ENCODE measurements at places on chromosomes 2 and 18.

- no peak for DNase-seq
These were observed 230.5 kb upstream of the SETBP1 start for GRCh38 chr18:44450226-44450625.

DNA sequence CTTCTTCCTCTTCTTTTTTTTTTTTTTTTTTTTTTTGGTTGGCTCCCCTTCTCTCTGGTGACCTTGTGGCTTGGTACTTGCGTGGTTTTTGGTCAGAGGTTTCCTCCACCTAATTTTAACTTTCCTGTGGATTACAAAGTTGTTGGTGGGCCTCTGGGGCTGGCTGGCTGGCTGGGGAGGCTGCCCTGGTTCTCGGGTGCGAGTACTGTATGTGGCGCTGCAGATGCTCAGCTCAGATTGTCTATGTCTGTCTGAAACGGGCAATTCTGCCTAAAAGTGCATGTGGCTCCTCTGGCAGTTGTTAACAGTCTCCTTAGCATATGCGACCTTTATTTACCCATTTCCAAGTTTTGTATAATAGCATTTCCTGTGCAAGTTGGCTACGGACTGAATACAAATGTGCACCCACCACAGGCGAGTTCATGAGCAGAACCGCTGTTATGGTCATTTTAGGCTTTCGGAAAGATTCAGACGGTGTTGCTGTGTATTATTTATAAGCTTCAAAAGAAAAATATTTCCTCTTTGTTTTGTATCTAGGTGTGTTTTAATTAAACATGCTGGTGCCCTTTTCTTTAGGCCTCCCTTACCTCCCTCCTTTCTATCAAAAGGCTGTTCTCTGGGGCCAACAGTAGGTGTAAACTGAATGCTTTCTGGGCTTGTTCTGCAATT, 4.4 kb downstream of the TBR1 start:
- no peak for DNase-seq

GRCh38 chr2:238160206-238161129, 1.7 kb downstream of the ERFE start:
- no peak for DNase-seq

DNA sequence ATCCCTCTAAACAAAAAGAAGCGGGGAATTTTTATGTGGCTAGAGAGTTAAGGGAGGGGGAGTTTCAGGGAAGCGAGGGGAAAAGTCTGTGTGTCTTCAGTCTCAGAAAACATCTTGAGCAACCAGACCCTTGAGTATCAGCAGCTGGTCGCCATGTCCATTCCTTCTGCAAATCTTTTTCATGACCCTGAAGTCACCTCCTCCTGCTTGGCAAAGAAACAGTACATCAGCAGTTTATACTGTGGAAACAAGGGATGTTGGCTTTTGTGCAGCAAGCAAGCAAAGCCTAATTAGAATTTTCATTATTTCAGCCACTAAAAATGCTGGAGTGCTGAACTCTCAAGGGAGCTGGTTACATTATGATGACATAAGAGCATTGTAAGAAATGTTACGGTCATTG, 187.4 kb upstream of the SLC8A1 start:
- no peak for DNase-seq

DNA sequence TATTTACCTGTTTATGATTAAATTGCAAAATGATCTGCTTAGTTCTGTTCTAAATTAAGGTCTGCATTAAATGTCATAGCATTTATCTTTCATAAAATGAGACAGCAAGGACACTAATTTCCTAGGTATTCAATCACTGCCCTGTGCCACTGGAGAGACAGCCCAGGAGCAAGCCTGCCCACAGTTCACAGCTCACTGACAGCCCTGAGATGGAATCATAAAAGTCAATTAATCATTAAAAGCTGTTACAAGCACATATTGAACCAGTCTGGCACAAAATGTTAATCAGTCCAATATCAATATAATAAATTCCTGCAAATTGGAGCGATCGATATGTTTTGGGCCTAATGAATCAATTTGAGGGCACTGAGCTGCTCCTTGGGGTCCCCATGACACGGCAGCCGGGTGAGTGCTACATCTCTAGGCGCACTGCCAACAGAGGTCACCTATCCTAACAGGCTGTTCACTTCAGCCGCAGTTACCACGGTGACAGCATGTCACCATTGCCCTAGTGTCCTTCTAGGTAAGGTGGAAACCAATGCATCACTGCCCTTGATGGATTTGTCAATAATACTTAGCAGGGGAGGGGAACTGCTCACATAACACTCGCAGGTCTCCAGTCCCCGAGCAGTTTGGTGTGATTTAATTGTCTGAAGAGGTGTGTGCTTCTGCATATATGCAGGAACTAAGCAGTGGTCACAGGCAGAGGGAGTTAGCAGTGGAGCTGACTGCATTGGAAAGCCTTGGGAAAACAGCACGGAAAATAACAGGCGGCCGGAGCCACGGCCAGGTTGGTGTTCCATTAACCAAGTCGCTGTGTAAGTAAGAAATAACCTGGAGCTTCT, 47.3 kb downstream of the POU3F3 start:
- DNase-seq = no peak

DNA sequence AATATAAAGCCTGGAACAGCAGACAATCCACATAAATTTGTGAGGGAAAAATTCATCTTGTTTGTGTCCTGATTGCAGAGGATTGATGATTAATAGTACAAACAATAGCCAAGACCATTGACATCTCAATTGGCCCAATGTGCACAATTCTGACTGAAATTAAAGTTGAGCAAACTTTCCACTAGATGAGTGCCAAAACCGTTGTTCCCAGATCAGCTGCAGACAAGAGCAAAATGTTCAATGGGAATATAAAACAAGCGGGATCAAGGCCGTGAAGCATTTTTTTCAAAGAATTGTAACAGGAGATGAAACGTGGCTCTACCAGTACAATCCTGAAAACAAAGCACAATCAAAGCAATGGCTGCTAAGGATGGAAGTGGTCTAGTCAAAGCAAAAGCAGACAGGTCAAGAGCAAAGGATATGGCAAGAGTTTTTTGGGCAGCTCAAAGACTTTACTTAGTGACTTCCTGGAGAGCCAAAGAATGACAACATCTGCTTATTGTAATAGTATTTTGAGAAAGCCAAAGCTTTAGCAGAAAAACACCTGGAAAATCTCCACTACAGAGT, 55.9 kb upstream of the KIF5C start:
- no peak for DNase-seq

DNA sequence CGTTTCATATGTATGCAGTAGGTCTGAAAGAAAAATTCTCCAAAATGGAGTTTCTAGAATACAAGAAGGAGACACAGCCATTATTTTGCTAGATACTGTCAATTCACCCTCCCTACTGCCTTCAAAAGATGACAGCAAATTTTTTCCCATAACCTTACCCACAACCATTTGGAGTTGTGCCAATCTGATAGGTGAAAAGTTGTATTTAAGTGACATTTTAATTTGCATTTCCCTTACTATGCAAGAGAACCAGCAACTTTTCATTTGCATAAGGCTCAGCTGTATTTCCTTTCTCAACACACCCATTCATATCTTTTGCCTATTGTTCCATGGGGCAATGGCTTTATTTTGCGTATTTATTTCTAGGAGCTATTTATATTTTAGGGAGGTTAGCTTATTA, 31.4 kb upstream of the IL18RAP start:
- no peak for DNase-seq

DNA sequence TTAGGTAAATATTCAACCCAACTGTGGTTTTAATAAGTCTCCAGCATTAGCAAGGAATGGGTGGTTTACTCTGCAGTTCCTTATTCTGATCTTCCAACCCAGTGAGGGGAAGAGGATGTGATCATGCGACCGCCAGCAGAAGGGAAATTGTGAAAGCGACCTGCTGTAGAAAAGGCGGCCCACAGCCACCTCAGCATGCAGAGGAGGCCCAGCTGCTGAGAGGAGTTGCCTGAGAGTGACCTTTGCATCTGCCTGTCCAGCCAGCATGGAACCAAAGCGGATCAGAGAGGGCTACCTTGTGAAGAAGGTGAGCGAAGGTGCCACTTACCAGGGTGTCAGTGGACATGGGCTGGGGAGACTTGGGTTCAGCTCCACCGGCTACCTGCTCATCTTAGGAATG, at the start of gene PLEK:
PLEK (plus strand) TSS at position 196 of the 400 bp plus-strand sequence; CDS start at position 266, 70 bp downstream.
- DNase-seq = no peak

GRCh38 chr2:21866316-21866715, 742.5 kb downstream of the TDRD15 start:
- no peak for DNase-seq

GRCh38 chr2:33042265-33042664, 95.5 kb downstream of the LTBP1 start:
- DNase-seq = no peak

DNA sequence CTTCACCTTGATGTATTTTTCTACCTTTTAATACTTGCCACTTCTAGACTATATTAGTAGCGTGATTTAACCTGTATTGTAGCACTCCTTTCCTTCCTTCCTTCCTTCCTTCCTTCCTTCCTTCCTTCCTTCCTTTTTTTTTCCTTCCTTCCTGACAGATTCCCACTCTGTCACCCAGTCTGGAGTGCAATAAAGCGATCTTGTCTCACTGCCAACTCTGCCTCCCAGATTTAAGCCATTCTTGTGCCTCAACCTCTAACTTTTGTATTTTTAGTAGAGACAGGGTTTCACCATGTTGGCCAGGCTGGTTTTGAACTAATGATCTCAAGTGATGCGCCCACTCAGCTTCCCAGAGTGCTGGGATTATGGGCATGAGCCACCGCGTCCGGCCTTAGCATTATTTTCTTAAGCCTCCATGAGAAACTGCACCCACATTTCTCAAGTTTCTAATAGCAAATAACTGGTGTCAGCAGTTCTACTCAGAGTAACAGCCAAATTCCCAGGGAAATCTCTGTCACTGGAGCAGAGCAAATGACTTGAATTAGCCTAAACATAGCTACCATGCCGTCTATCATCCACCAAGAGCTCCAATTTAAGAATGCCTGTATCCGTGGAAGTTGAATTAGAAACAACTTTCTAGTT, 529.2 kb downstream of the LRP1B start:
- DNase-seq = no peak

DNA sequence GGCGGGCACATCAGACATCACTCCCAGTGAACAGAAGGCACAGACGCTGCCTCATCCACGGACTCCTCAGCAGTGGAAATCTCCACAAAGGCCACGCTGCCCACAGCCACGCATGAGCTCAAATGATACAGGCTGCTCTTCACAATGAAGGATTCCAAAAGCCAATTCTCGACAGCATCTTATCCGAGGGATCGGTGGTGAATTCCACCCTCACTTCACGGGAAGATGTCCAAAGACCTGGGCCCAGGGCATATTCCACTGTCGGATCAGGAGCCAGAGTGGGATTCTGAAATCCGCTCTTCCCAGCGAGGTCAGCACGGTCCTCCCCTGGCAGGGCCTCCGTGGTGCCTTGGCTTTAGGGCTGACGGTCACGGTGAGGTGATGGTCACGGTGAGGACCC, 55.8 kb downstream of the EIPR1 start:
- DNase-seq = no peak

DNA sequence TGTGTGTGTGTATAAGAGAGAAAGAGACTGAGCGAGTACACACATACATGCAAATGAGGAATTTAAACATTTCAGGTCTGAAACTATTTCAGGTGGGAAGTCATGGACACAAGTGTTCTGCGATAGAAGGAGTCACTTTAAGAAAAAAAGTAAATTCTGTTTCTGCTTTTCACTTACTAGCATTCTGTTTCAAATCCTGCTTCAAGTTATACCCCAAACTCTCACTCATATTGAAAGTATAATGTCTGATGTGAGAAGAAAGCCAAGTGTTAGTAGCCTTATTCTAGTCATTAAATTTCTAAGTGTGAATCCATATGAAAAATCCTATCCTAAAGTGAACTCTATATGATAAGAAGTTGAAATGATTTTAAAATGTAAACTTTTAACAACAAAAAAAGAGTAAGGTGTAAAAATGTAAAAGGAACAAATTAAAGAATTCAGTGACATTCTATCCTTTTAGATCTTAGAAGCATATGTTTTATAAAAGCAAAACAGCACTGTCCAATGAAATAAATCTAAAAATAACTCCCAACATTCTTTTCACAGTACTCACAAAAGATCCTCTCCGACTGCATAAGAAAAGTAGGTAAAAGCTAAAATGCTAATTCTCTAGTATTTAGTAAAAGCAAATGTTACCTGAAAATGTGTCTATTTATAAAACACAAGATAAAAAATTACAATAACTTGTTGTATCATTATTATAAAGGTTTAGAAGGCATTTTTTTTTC, 570.6 kb downstream of the ZEB2 start:
- DNase-seq = no peak

- DNase-seq = no peak
These were observed 23.4 kb upstream of the TSPYL6 start for GRCh38 chr2:54279385-54279784.

GRCh38 chr2:193783681-193784080, 1588.9 kb upstream of the TMEFF2 start:
- DNase-seq = no peak

- no peak for DNase-seq
These were observed 97.3 kb downstream of the TACR1 start for GRCh38 chr2:75102011-75102410.

DNA sequence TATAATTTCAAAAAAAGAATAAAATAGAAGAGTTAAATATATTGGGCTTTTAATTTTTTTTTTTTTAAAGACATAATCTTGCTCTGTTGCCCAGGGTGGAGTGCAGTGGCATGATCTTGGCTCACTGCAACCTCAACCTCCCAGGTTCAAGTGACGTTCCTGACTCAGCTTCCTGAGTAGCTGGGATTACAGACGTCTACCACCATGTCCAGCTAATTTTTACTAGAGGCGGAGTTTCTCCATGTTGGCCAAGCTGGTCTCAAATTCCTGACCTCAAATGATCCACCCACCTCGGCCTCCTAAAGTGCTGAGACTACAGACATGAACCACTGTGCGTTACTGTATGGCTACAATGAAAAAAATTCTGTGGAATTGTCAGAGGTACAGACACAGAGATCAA, 98.1 kb upstream of the RGPD4 start:
- no peak for DNase-seq

DNA sequence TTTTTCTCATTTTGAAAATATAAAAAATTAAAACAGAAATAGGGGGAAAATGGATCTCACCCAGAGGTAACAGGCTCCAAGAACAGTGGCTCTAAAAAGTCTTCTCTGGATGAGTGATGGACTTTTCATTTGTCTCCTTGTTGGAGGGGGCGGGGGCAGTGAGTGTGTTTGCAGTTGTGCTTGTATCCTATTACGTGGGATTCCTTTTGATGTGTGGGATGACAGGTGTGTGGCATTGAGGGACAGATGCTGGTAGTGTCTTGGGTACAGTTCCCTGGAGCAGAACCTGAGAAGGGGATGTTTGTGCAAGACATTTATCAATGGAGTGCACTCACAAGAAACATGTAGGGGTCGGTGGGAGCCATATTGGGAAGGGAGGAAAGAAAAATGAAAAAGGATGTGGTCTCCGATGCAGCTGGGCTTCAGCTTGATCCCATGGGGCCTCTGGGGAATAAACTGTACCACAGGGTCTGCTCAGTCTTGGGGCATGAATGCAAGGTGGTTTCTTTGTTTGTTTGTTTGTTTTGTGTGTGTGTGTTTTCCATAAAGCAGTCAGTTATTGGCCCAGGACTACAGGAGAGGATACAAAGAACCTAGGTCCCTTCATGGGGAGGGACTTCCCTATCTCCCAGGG, 120.0 kb upstream of the SLC35G4 start:
- no peak for DNase-seq

Data from AG08395 (cell line).